Activated CD8-positive, alpha-beta memory T cell treated with anti-CD3 and anti-CD28 coated beads for 1 hour (primary cell): ENCODE measurements at places on chromosomes 1 and 21.

- DNase-seq = no peak
Observed at GRCh38 chr21:36535618-36536241, 55.8 kb upstream of the CLDN14 start.

GRCh38 chr1:191255354-191256054 lies 777.8 kb upstream of the BRINP3 start:
- no peak for DNase-seq

DNA sequence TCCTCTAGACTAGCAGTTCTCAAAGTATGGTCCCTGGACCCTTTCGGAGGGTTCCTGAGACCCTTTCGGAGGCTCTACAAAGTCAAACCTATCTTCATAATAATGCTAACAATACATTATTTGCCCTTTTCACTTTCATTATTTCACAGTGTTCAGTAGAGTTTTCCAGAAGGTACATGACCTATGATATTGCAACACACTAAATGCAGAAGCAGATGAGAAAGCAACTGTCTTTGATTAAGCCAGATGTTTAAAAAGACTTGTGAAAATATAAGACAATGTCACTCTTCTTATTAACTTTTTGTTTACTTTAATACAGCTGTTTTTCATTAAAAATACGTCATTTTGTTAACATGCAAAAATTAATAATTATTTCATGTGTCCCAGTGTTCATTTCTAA lies 5.8 kb downstream of the KCNJ10 start:
- no peak for DNase-seq

DNA sequence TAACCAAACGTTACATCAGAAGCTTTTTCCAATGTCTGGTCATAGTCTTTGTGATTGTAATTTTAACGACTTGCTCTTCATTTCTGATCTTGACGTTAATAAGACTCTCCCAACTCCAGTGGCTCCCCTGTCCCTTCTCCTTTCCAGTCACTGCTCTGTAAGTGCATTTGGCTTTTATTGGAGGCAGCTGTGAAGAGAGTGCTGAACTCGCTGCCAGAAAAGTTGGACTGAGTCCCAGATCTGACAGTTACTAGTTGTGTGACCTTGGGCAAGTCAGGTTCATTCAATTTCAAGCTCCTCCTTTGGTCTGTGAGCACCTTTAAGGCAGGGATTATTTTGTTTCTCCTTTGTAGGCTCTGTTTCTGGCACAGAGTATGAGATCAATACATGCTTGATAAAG lies 109.6 kb upstream of the TSPAN2 start:
- no peak for DNase-seq

- DNase-seq = no peak
Observed at GRCh38 chr1:236860101-236860500, 65.0 kb downstream of the MTR start.

- no peak for DNase-seq
Observed at GRCh38 chr1:196144588-196144987, 463.7 kb downstream of the KCNT2 start.

- DNase-seq = no peak
Observed at GRCh38 chr1:33162141-33162540, 19.7 kb downstream of the TRIM62 start.

DNA sequence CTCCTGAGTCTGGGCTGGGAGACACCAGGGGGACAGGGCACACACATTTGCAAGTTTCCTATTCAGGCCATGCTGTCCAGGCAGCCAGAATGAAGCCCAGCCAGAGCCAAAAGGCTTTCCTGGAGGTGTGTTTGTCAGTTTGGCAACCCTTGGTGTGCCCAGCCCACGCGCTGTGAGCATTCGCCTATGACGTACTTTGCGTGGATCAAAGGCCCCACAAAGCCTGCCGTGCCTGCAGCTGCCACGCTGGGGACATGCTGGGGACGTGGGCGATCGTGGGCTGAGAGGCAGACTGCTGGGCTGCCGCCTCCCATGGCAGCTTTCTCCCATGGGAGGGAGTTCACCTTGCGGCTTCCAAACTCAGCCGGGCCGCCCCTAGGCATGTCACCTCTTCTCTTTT lies 57.5 kb downstream of the CD247 start:
- DNase-seq = no peak

DNA sequence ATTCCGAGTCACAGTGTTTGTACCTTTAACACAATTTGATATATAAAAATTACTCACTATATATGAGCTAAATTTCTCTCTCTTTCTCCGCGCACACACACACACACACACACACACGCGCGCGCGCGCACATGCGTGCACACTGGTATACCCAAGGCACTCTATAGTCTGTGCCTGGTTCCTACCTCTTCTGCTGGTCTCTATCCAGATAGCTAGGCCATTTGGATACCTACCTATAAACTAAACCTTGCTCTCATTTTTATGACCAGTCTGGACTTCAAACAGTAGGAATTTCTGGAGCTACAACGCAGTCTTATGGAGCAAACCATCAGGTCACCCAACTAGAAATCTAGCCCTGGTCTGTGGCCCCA lies 97.1 kb upstream of the MAGI3 start:
- no peak for DNase-seq
